ENCODE measurements at places on chromosomes 5 and 9.

GRCh38 chr5:41402845-41403244 lies 107.6 kb downstream of the PLCXD3 start:
- no peak for DNase-seq

DNA sequence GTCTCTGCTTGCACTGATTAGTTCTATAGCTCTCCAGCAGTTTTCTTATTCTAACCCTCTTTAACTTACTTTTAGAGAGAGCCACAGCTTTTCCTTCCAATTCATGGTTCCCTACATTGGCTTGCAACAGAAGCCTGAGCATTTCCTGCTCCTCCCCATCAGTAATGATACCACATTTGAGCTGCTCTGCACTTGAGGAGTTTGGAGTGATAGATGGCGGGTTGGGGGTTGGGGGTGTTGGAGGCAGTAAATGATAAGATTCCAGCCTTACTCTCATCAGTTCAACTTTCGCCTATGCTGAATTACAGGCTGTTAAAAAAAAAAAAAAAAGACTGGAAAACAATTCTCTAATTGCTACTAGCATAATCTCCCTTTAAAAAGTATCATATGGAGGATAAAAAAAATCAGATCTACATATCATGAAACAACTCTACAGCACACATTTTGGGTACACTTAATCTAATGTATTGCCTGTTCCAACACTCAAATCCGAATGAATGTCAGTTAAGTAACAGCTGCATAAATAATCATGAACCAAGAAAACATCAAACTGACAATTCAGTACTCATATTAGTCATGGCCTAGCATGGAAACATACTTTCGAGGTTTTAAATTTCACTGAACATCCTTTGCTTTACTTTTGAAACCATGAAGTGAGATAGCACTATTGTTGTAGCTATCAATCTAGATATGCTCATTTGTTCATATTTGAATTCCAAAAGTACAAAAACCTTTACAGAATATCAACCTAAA lies 224.7 kb downstream of the NFIB start:
- DNase-seq = no peak

- DNase-seq = no peak
Observed at GRCh38 chr5:35436400-35437057, 181.1 kb upstream of the SPEF2 start.

- no peak for DNase-seq
Observed at GRCh38 chr5:173395257-173395932, 67.2 kb upstream of the STC2 start.

GRCh38 chr9:89234205-89235067 lies 55.8 kb upstream of the SHC3 start:
- no peak for DNase-seq

DNA sequence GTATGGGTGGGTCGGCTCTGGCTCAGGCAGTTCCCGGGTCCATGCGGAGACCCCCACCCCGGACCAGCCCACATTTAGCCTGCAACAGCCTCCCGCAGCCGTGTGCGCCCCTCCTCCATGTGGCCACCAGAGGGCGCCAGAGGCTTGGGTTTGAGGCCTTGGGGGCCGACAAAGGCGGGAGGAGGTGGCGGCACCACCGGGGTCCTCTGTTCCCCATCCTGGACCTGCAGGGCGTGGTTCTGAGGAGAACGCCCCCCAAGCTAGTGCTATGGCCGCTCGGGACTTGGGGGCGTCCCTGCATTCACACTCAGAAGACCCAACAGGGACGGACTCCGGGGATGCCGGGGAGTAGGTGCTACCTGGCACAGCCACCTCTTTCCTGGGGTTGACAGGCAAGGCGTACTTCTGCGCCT lies 16.5 kb downstream of the ASS1 start:
- DNase-seq = no peak

- no peak for DNase-seq
Observed at GRCh38 chr5:17258431-17258830, 41.0 kb downstream of the BASP1 start.

DNA sequence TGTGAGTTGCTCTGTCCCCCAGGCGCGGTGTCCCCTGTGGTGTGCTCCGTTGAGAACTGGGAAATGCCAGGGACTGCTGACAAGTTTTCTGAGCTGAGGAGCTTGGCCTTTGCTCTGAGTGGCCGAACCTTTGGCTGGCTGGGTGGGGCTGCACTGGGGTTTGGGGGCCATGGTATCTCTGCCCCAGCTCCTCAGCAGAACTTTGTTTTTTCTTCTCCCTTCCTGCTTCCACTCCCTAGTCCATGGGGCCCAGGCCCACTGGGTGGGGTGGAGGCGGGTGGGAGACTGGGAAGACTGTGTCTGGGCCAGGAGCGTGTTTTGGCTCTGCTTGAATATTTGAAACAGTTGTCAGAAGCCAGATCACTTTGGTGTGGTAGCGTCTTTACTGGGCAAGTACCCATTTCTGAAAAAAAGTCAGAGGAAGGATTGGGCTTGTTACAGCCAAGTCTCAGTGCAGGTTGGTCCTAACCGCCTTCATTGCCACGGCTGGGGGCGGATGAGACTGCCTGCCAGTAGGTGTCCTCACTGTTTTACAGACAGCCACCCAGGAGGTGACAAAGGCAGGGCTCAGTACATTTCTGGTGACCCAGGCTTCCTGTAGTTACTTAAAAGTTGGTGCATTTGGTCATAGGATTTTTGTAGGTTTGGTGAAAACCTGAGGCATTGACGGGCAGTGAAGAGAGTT lies 92.7 kb downstream of the DAB2IP start:
- DNase-seq = no peak

Measured in right renal cortex interstitium (tissue), 3 donors.